ENCODE measurements at places on chromosomes 5 and 9.

- no peak for DNase-seq
Observed at GRCh38 chr5:148934895-148935400, 108.5 kb downstream of the ADRB2 start.

- DNase-seq, result no peak
Observed at GRCh38 chr5:84430863-84431663, 46.4 kb upstream of the EDIL3 start.

- no peak for DNase-seq
Observed at GRCh38 chr9:136077491-136077890, 17.6 kb downstream of the NACC2 start.

DNA sequence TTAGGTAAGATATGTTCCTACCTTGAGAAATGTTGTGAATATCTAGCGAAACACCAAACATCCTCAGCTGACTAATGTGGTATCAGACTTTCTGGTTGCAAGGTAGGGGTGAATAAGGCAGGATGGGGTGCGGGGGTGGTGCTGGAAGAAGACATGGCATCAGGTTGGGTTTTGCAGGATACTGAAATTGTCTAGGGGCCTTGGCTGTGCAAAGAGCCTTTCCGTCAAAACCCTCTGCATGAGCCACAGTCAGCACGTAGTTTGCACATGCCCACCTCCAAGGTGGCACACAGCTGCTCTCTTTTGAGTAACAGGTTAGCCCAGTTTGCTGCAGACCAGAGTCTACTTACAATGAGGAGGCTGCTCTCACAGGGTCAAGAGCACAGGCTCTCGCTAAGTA lies 42.0 kb downstream of the SFXN1 start:
- DNase-seq, result no peak

Measured in SHP77 (cell line).